ENCODE measurements at places on chromosomes 5 and 9. TPM values are rescaled to one million over a fixed set of nuclear protein-coding genes. Genes with fewer than 3 reads are reported as not detected.

DNA sequence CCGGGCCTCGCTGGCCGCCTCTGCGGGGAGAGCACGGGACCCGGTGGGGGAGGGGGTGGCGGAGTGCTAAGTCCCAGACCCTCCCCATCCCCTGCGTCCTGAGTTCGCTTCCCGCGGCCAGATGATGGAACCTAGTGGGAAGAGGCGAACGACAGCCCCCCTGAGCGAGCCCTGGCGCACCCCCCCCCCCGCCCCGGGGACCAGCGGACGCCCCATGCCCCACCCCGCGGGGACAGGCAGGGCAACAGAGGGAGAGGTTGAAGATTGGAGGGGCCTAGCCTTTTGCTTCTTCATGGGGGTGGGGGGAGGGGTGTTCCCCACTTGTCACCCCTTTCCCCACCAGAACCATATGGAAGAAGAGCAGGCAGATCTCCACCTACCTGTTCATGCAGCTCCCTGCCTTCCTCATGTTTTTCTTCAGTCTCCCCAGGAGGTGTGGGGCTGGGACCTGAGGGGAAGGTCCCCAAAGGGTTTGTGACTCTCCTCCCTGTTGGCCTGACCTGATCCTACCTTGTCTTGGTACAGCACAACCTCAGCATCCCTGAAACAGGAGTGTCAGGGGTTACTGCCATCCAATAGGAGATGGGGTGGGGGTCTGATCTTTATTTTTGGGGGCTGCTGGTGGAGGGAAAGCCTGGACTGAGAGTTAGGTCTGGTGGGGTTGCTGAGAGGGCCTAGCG lies 485 bp downstream of the FAM53C start:
- peak overlapping the region; percentile 87 for H3K4me3 ChIP-seq
- H3K27ac ChIP-seq: peak overlapping the region; percentile 95
- DNase-seq: no peak
- H3K36me3 ChIP-seq: peaks cover 13% of the 10 kb centered on the region
- no peaks in the 10 kb centered on the region for H3K27me3 ChIP-seq

- H3K4me3 ChIP-seq: no peak overlapping the region
- no peaks in the 10 kb centered on the region for H3K27me3 ChIP-seq
- no peaks in the 10 kb centered on the region for H3K36me3 ChIP-seq
- no peak for DNase-seq
- H3K4me1 ChIP-seq: no peaks in the 10 kb centered on the region
These were observed 16.8 kb upstream of the DAB2IP start for GRCh38 chr9:121634329-121635261.

GRCh38 chr5:38317868-38318267 lies 59.5 kb downstream of the EGFLAM start:
- no peak for DNase-seq
- no peak overlapping the region for H3K27ac ChIP-seq
- H3K4me1 ChIP-seq: no peaks in the 10 kb centered on the region
- no peaks in the 10 kb centered on the region for H3K36me3 ChIP-seq

DNA sequence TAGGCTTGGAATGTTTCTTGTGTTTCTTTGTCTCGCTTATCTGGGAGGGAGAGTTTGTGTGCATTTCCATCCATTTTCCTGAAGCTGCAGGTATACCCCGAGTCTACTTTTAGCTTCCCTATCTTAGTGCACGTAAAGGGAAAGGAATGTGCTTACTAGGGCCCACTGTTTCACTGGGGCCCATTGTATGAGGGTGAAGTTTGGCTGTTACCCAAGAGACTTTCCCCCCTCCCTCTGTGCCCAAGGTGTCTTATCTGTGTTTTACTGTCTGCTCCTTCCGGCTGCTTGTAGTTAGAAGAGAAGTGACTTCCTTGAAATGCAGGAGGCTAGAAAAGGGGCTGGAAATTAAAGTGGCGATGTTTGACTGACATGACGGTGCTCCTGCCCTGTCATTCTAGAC lies 12.1 kb upstream of the BTNL3 start:
- H3K4me1 ChIP-seq: no peaks in the 10 kb centered on the region
- no peaks in the 10 kb centered on the region for H3K27me3 ChIP-seq
- no peak overlapping the region for H3K4me3 ChIP-seq
- H3K36me3 ChIP-seq: no peaks in the 10 kb centered on the region
- no peak overlapping the region for H3K27ac ChIP-seq

GRCh38 chr9:133122935-133123611 lies 2.0 kb upstream of the RALGDS start:
- H3K4me1 ChIP-seq: peaks cover 42% of the 10 kb centered on the region
- no peaks in the 10 kb centered on the region for H3K36me3 ChIP-seq
- H3K4me3 ChIP-seq: no peak overlapping the region
- H3K27ac ChIP-seq: peak overlapping the region; percentile 86

- peaks cover 98% of the 10 kb centered on the region for H3K36me3 ChIP-seq
- DNase-seq: no peak
- no peaks in the 10 kb centered on the region for H3K4me1 ChIP-seq
These were observed 10.9 kb downstream of the RNU6ATAC start for GRCh38 chr9:134153450-134153849.

- peaks cover 24% of the 10 kb centered on the region for H3K4me1 ChIP-seq
- H3K27ac ChIP-seq: peak overlapping the region; percentile 47
- no peaks in the 10 kb centered on the region for H3K36me3 ChIP-seq
These were observed 44.4 kb upstream of the ANKDD1B start for GRCh38 chr5:75566710-75567309.

- no peak for DNase-seq
- H3K36me3 ChIP-seq: no peaks in the 10 kb centered on the region
- H3K4me1 ChIP-seq: no peaks in the 10 kb centered on the region
- H3K27ac ChIP-seq: peak overlapping the region; percentile 73
- H3K4me3 ChIP-seq: no peak overlapping the region
These were observed 75.1 kb downstream of the OXCT1 start for GRCh38 chr5:41795125-41795524.

GRCh38 chr5:178527458-178528307 lies 62.5 kb downstream of the COL23A1 start:
- no peak overlapping the region for H3K4me3 ChIP-seq
- no peaks in the 10 kb centered on the region for H3K4me1 ChIP-seq
- H3K27me3 ChIP-seq: no peaks in the 10 kb centered on the region
- no peak overlapping the region for H3K27ac ChIP-seq
- no peak for DNase-seq

- no peaks in the 10 kb centered on the region for H3K27me3 ChIP-seq
- no peak for DNase-seq
- H3K4me3 ChIP-seq: no peak overlapping the region
These were observed 293.0 kb upstream of the DAP start for GRCh38 chr5:11054014-11054413.

DNA sequence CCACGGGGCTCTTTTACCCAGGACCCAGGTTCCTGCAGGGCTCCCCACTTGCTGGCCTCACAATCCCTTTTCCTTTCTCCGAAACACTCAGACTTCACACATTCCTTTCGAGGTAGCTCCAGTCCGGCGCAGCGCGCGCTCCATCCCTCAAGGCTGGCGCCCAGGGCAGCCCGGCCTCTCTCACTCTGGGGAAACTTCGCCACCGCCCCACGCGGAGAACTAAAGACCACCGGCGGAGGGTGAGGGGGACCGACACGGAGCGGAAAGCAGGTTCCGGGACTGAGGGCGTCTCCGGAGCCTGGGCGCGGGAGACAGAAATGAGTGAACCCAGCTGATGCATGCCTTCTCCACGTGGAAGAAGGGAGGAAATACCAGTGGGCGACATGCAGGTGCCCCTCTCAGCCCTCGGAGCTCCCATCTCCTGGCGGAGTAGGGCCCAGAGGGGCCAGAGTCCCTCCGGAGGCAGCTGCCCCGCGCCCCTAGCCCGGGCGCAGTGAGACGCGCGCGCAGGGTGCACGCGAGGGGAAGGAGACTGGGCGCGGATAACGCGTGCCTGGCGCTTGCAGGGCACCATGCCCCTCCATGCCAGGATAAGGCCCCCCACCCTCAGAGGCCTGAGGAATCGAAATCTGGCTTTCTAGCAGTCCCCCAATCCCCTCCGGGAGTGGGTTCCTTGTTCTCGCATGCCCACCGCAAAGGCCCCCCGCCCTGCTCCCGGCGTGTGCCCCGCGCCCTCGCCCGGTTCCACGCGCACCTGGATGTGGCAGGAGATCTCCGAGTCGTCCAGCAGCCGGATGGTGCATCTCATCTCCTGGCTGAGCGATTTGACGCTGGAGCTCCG lies 650 bp downstream of the FRMD3 start:
- no peak overlapping the region for H3K27ac ChIP-seq
- H3K4me1 ChIP-seq: peaks cover 8% of the 10 kb centered on the region
- peak overlapping the region; percentile 72 for H3K4me3 ChIP-seq
- H3K36me3 ChIP-seq: no peaks in the 10 kb centered on the region
- no peak for DNase-seq

GRCh38 chr5:163910226-163910625 lies 404.8 kb downstream of the MAT2B start:
- H3K36me3 ChIP-seq: no peaks in the 10 kb centered on the region
- H3K27me3 ChIP-seq: no peaks in the 10 kb centered on the region
- H3K27ac ChIP-seq: no peak overlapping the region
- no peaks in the 10 kb centered on the region for H3K4me1 ChIP-seq
- DNase-seq: no peak

- H3K4me3 ChIP-seq: no peak overlapping the region
- no peaks in the 10 kb centered on the region for H3K27me3 ChIP-seq
- no peak for DNase-seq
- no peaks in the 10 kb centered on the region for H3K36me3 ChIP-seq
These were observed 166.0 kb downstream of the ADAMTSL1 start for GRCh38 chr9:18639911-18640310.

GRCh38 chr9:110950041-110950645 lies 88.1 kb downstream of the LPAR1 start:
- H3K4me3 ChIP-seq: no peak overlapping the region
- no peak overlapping the region for H3K27ac ChIP-seq
- no peak for DNase-seq
- no peaks in the 10 kb centered on the region for H3K4me1 ChIP-seq
- no peaks in the 10 kb centered on the region for H3K27me3 ChIP-seq
- no peaks in the 10 kb centered on the region for H3K36me3 ChIP-seq

DNA sequence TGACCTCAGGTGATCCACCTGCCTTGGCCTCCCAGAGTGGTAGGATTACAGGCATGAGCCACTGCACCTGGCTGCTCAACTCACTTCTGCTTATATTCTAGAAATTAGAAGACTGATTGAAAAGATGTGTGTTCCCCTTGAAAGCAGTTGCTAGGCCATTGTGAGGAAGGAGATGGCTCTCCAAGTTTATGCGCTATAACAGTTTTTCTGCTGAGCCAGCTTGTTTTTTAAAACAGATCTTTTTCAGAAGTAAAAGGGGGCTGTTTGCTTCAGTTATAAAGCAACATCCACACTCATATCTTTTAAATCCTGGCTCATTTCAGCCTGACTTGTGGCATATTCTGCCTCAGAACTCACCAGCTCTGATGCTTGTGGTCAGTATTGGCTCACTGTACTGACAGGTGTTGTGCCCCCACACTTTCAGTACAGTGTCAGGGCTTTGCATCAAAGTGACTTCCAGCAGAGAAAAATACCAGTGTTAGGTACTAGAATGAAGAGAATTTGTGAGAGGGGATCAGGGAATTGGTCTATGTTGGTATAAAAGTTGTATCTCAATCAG lies 49.4 kb downstream of the NUP214 start:
- no peak for DNase-seq
- H3K36me3 ChIP-seq: peaks cover 43% of the 10 kb centered on the region
- no peak overlapping the region for H3K27ac ChIP-seq
- H3K27me3 ChIP-seq: no peaks in the 10 kb centered on the region

DNA sequence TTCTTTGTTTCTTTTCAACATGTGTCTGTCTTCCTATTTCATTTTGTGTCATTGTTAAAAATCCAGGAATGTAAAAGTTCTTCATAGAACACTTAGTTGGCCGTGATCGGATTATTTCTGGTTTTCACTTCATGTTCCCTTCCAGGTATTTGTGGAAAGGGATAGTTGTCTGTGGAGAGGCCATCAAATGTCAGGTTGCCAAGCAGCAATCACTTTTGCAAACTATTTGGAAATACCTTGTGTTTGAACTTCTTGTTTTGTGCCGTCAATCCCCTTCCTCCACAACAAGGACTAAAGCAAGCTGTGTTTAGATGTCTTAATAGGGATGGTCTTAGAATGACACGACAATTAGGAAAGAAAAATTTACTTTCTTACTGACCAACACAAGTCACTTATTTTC lies 116.9 kb upstream of the MPDZ start:
- H3K27me3 ChIP-seq: no peaks in the 10 kb centered on the region
- H3K4me1 ChIP-seq: no peaks in the 10 kb centered on the region
- no peak overlapping the region for H3K4me3 ChIP-seq
- H3K27ac ChIP-seq: no peak overlapping the region
- no peak for DNase-seq
- H3K36me3 ChIP-seq: no peaks in the 10 kb centered on the region

DNA sequence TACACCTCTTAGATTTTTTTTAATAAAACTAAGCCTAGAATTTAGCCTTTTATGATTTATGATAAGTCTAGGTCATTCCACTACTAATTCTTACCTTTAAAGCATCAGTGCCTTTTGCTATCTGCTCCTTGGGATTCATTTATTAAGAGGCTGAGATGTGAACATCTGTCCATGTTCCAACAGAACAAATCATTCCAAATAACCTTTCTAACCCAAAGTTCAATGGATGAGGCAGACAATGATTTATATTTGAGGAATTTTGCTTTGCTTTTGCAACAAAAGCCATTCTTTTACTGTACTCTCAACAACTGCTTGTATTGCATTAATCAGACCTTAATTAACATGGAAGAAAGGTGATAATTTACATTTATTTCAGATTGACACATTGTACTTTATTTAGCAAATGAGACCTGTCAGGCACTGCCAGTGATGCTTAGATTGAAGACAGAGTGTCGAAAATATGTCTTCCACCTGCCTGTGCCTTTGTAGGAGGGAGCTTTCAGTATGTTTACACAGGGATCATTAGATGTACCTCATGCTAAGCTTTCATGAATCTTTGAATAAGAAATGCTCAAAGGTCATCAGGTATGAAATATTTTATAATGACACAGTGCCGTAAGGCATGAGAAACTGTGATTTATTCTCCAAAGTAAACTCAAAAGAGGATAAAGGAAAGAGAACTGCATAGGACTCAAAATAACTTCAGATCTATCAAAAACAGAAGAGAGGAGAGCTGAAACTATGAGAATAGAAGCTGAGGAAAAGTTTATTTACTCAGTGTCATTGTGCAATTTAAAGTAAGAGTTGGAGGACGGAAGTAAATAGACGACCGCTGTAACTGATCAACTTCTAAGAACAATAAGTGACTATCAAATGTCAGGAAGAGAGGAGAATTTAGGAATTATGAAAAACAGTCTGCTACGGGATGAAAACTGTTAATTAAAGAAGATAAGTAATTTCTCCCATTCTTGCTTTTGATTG lies 36.7 kb upstream of the IZUMO3 start:
- no peak for DNase-seq
- no peak overlapping the region for H3K27ac ChIP-seq
- no peaks in the 10 kb centered on the region for H3K4me1 ChIP-seq
- no peak overlapping the region for H3K4me3 ChIP-seq
- H3K36me3 ChIP-seq: no peaks in the 10 kb centered on the region
- no peaks in the 10 kb centered on the region for H3K27me3 ChIP-seq

The PCDHB9 gene
- 1.9 TPM for total RNA-seq

The SPINK5 gene
- total RNA-seq: not detected

The LHFPL2 gene
- total RNA-seq: 9.7 TPM

The TAF1L gene
- total RNA-seq: not detected

The CDH9 gene
- total RNA-seq: not detected

The PIP5K1B gene
- 0.85 TPM for total RNA-seq

The TNFSF8 gene
- 0.96 TPM for total RNA-seq

The B4GALT7 gene
- 25.7 TPM for total RNA-seq

The LRRTM2 gene
- not detected for total RNA-seq
